Pulmonary artery endothelial cell (primary cell): ENCODE measurements at places on chromosomes 7 and 10. TPM values are rescaled to one million over a fixed set of nuclear protein-coding genes. Genes with fewer than 3 reads are reported as not detected.

- DNase-seq, result no peak
Measured at GRCh38 chr10:118986815-118987790, 42.4 kb upstream of the NANOS1 start.

GRCh38 chr7:78159545-78159944 lies 361.0 kb downstream of the PHTF2 start:
- DNase-seq, result no peak

GRCh38 chr10:16521311-16522016 lies at the start of gene C1QL3:
Gene C1QL3, minus strand, starts transcription at chr10:16521879. Its CDS starts 814 bp downstream, at chr10:16521065.
- no peak for DNase-seq

- DNase-seq, result no peak
Measured at GRCh38 chr10:60719721-60720120, 58.6 kb upstream of the CDK1 start.

DNA sequence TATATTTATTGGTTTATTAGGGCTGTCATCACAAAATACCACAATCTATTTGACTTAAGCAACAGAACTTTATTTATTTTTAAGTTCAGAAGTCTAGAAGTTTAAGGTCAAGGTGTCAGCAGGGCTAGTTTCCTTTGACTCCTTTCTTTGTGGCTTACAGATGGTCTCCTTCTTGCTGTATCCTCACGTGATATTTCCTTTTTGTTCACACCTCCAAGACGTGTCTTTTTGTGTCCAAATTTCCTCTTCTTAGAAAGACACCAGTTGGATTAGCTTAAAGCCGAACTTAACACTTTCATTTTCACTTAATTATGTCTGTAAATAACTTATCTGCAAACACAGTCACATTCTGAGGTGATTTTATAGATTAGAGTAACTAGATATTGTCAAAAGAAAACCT lies 631.4 kb upstream of the POT1 start:
- DNase-seq, result no peak

DNA sequence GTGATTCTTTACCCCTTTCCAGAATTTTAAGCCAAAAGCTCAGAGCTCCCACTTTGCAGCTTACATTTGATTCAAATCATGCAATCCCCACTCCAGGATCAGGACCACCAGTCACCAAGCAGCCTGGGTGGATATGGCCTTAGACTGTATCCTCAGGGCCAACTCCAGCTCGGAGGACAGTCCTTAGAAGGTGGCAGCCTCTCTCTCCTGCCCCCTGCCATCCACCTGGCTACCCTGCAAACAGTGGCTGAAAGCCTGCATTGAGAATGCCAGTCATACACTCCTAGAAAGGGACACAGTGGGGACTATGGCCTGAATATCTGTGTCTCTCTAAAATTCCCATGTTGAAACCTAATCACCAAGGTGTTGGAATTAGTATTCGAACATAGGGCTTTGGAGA lies 50.0 kb upstream of the KCNMA1 start:
- DNase-seq, result no peak

- DNase-seq, result no peak
Measured at GRCh38 chr7:140525743-140526142, 46.4 kb upstream of the MKRN1 start.

- no peak for DNase-seq
Measured at GRCh38 chr7:83581667-83582435, 67.1 kb downstream of the SEMA3E start.

GRCh38 chr10:497898-498451 lies 191.5 kb downstream of the DIP2C start:
- no peak for DNase-seq

DNA sequence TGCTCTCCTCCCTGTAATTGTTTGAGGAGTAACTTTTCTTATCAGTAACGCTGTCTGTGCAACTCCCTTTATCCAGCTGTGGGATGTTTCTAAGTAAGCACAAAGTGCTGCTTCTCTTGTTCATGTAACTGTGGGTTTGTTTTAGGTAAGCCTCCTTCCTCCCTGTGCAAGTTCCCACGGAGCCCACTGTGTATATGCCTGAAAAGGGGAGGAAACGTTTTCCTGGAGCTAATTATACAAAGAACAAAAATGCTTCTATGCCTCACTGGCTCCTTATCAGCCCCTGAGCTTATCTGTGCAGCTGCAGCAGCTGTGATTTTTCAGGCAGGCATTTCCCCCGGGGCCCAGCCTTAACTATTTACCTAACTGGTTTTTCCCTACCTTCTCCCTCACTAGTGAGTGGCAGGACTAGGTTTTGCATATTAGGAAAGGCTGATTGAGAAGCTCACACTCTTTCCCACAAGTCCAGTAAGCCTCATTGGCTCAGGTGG lies 593.4 kb upstream of the GHITM start:
- DNase-seq, result no peak

DNA sequence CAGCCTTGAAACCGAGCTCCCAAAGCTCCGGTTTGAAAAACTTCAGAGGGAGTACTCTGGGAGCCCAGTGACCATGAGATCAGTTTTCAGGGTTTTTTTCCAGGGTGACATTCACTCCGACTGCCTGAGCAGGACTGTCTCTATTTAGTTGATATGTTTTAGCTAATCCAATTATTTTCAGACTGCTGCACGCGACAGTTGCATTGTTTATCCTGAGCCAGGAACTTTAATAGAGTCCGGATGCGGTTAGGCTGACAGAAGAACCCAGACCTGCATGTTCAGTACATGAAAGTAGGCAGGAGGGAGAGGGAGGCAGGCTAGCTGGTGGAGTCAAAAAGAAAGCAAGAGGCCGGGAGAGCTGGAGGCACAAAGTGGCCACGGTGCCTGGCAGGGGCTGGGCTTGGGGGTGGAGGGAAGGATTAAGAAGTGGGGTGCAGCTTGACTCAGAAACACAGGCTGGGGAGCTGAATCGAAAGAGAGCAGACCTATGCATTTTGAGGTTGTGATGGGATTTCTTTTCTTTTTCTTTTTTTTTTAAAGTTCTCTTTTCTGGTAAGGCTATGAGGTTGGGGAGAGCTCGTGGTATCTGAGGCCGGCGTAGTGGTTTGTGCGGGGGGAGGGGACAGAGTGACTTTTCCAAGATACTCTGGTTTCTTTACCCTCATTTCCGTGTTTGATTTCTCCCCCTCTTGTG lies 5.7 kb downstream of the GATA3 start:
- DNase-seq, result no peak

DNA sequence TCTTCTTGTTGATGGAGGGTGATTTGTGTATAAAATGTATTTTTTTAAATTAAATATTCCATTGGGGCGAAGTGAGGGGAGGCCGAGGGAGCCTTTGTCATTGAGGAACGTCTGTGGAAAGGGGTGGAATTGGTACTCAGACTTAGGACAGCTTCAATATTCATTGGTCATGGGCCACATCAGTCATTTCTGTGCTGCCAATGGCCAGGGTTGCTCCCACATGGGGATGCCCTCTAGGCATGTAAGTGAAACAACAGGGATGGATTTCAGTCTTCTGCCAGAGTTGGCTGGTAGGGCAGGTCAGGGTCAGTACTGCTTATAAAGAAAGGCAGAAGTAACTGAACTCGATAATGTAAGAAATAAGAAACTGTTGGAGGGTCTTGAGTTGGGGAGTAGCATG lies 47.2 kb downstream of the NEURL1 start:
- no peak for DNase-seq

GRCh38 chr10:10630782-10631181 lies 386.9 kb upstream of the CELF2 start:
- no peak for DNase-seq

GRCh38 chr10:51075873-51076229 lies 1.6 kb downstream of the PRKG1 start:
- no peak for DNase-seq

DNA sequence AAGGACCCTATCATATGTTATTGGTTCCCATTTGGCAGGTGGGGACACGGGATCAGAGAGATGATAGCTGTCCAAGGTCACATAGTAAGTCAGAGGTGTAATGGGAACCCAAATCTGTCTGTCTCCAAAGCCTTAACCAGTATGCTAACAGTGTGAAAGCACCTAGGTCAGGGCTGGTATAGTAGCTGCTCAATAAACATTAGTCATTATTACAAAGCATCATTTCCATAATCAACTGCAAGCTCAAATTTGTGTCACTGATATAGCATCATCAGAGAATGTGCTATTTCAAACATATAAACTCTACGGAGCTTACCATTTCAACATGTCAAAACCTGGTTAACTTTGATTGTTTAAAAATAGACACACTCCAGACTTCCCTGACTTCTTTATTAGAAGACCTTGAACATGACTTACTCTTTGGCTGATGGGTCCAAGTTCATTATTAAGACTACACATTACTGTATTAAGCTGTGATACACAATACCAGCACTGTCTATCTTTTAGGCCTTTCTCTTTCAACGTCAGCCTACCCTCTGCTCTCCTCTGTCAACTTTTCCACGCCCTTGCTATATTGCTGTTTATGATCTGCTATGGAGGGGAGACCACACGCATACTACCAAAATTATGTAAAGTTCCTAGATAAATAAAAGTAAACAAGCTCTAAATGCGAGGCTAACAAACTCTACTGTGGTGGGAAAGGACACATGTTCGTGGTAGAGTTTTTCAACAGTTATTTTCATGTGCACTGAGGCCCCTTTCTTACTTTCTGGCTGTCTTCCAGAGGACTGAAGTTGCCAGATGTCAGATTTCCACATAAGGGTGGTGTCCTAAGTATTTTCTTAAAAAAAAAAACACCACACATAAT lies 33.6 kb downstream of the DNMBP start:
- DNase-seq, result no peak

GRCh38 chr10:99832439-99832838 lies 50.0 kb downstream of the ABCC2 start:
- DNase-seq, result no peak

DNA sequence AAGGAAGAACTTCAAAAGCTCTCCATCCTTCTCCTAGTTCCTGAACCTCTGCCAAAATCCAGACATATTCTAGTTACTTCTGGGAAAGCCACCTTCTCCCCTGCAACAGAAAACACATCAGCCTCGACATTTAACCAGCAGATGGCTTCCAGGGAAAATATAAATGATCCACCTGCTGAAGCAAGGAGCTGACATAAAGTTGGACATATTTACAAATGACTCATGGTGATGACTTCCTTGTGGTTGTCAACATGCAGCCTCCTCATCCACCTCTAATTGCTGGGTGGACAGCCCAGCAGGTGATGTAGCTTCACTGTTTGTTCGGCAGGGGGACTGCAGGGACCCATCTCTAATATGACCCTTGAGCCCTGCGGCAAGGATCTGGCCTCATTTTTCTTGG lies 266.0 kb downstream of the C7orf25 start:
- no peak for DNase-seq

DNA sequence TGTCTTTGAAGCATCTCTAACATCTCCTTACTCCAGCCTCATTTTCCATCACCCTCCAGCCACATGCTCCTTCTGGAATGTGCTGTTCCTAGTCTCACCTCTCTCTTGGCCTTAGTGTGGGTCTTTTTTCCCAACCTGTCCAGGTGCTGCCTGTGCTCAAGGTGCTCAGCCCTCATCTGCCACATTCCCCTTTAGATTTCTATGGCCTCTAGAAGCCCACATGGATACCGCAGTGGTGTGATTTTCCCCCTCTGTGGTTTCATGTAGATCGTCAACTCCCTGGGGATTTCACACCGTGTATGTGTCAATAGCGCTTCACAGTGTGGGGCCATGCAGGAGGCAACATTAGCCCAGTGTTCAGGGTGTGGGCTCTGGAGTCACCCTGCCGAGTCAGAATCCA lies 32.5 kb downstream of the BMPER start:
- DNase-seq, result no peak

DNA sequence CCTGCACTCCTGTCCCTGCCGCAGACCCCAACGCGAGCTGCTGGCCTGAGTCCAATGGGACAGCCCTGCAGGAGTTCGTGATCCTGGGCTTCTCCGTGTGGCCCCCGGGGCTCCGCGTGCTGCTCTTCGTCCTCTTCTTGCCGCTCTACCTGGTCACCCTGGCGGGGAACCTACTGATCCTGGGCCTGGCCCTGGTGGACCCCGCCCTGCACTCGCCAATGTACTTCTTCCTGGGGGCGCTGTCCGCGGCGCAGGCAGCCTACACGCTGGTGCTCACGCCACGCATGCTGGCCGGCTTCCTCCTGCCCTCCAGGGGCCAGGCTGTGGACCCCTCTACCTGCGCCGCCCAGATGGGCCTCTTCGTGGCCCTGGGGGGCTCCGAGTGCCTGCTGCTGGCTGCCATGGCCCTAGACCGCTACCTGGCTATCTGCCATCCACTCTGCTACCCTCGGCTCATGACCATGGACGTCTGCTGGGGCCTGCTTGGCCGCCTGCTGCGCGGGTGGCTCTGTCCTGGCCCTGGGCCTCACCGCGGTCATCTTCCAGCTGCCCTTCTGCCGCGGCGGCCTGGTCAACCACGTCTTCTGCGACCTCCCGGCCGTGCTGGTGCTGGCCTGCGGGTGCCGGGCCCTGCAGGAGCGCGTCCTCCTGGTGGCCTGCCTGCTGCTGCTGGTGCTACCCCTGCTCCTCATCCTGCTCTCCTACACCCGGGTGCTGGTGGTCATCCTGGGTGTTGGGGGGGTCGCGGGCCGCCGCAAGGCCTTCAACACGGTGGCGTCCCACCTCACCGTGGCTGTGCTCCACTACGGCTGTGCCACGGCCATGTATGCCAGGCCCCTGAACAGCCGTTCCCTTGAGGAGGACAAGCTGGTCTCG lies 71.7 kb downstream of the RBAK start:
- DNase-seq, result no peak

DNA sequence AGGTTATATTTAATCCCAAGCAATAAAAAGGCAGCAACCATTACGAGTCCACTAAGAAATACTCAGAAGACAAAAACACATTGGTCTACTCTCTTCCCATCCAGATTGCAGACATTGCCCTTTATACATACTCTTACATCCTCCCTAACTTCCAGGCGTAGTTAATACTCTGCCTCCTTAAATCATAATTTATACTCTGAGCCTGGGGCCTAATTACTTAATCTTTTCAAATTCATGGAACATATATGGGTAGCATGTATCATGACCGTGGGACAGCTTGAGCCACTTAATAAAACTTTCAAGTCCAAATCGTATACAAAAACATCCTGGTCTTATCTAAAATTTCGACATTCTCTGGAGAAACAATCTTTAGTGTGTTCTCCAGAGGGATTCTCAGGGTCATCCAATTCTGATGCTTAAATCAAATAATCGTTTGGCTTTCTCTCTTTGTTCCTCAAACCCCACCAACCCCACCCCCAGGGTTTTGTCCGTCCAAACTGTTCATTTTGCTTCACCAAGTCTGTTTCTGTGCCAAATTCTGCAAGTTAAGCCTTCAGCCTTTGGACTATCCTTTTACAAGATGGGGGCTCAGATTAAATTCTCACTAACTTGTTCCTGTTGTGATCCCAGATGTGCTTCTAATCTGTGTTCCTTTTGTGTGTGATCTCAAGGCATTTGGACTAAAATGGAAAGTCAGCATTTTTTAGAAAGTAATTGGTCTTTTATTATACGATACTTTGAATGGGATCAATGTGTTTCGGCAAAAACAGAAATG lies 86.4 kb downstream of the ADAM12 start:
- DNase-seq, result no peak

The GIMAP6 gene
- total RNA-seq, result 160 and 231 TPM in 2 replicates

The NACAD gene
- 0.59 and 0.85 TPM in 2 replicates for total RNA-seq

The SRRM3 gene
- total RNA-seq, result 0.53 and 1.8 TPM in 2 replicates

The C10orf53 gene
- total RNA-seq, result not detected in 2 replicates

The PRXL2A gene
- total RNA-seq, result 87.0 and 219 TPM in 2 replicates

The VWDE gene
- total RNA-seq, result 0.07 TPM in 1 of 2 replicates, not detected in the other

The CARD11 gene
- total RNA-seq, result 18.4 and 18.5 TPM in 2 replicates

The GIMAP7 gene
- total RNA-seq, result 48.7 and 72.0 TPM in 2 replicates
